ENCODE measurements at places on chromosomes 6 and 20.
A peak's percentile ranks its signal among the peaks of the same experiment; 100 is the strongest.

GRCh38 chr20:44166477-44166876 is 20.5 kb downstream of the JPH2 start:
- H3K27me3 ChIP-seq: peaks cover 5% of the 10 kb centered on the region
- H3K36me3 ChIP-seq: no peaks in the 10 kb centered on the region
- H3K27ac ChIP-seq: no peak overlapping the region
- H3K4me1 ChIP-seq: peaks cover 34% of the 10 kb centered on the region
- H3K4me3 ChIP-seq: no peak overlapping the region
- no peak for DNase-seq

- no peak overlapping the region for H3K4me3 ChIP-seq
- no peaks in the 10 kb centered on the region for H3K27me3 ChIP-seq
- H3K4me1 ChIP-seq: peaks cover 6% of the 10 kb centered on the region
- no peak for DNase-seq
Measured at GRCh38 chr20:48017509-48017908, 232.2 kb upstream of the SULF2 start.

DNA sequence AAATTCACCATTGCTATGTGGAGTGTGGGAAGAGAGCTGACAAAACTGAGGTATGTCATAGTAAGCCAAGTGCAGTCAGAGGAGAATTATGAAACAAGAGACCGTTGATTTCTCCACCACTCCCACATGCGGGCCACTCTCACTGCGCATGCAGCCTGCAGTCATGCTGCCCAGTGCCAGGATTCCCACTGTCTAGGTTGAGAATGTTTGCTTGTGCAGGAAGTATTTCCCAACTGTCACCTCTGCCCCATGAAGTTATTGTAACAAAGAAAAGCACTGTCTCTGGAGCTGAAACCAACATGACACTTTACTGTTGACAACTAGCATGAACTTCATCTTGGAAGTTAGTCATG is 18.7 kb upstream of the SFT2D1 start:
- DNase-seq: no peak
- peaks cover 11% of the 10 kb centered on the region for H3K4me1 ChIP-seq
- H3K4me3 ChIP-seq: no peak overlapping the region
- H3K27ac ChIP-seq: no peak overlapping the region
- H3K27me3 ChIP-seq: peaks cover 1% of the 10 kb centered on the region

- H3K27me3 ChIP-seq: no peaks in the 10 kb centered on the region
- H3K27ac ChIP-seq: no peak overlapping the region
- no peaks in the 10 kb centered on the region for H3K4me1 ChIP-seq
- no peak for DNase-seq
- no peak overlapping the region for H3K4me3 ChIP-seq
- no peaks in the 10 kb centered on the region for H3K36me3 ChIP-seq
Measured at GRCh38 chr20:63097336-63097831, 90.6 kb upstream of the BHLHE23 start.

DNA sequence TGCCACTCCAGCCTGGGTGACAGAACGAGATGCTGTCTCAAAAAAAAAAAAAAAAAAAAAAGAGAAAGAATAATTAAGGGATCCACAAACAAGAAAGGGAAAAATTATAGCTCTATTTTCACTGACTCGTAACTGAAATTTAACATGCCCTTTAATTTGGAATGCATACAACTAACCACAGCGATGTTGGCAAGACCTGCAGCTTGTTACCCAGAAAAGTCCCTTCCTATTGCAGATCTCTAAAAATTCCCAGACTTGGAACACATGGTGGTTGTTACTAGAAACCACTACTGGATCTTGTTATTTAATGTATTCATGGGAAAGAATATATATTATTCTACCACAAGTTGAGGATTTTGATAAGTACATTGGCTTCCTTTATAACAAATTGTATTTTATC is 27.8 kb upstream of the SMIM28 start:
- H3K27ac ChIP-seq: no peak overlapping the region
- H3K4me1 ChIP-seq: no peaks in the 10 kb centered on the region
- no peaks in the 10 kb centered on the region for H3K27me3 ChIP-seq

DNA sequence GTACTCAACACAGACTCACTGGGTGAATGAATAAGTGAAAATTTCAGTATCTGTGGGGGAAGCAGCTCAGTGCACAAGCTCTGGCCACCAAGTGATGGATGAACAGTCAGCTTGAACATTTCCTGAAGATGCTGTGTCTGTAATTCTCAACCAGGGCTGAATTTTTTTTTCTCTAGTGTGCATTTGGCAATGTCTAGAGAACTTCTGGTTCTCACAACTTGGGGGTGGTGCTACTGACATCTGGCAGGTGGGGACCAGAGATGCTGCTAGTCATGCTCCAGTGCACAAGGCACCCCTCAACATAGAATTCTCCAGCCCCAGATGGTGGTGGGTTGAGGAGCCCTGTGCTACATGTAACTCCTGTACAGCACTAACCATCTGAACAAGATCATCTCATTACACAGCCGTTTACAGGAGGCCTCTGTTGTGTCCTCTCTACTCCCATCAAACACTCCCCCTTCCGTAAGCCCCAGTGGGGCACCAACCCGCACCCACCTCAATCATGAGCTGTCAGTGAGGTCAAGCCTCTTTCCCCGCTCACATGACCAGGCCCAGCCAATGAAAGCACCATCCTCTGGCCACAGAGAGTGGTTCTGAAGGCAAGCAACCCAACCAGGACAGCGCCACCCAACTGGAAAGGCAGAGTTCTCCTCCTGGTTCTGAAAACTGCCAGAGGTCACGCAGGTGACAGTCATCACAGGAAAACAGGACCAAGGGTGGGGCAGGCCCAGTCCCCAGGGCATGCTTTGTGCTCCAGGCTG is 103.9 kb upstream of the PMEPA1 start:
- H3K4me1 ChIP-seq: peaks cover 16% of the 10 kb centered on the region
- H3K27ac ChIP-seq: no peak overlapping the region
- H3K36me3 ChIP-seq: no peaks in the 10 kb centered on the region
- peaks cover 8% of the 10 kb centered on the region for H3K27me3 ChIP-seq
- H3K4me3 ChIP-seq: no peak overlapping the region
- no peak for DNase-seq

DNA sequence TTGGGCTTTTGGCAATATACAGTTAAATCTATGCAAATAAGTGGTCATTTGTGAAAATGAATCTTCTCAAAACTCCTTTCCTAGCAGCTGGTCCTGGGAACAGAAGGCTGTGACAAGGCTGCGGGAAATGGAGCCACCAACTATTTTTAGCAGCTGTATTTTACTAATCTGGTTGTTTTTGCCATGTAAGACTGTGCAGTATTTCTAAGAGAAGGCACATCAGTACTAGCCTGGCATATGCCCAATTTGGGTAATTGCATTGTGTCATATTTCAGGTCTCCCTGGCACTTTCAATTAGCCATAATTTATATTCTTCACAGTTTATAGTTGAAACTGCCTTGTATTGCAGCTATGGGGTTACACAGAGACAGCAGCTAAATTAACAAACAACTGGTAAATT is 109.6 kb downstream of the MANEA start:
- no peaks in the 10 kb centered on the region for H3K36me3 ChIP-seq
- no peak for DNase-seq
- H3K27ac ChIP-seq: no peak overlapping the region
- H3K27me3 ChIP-seq: peaks cover 1% of the 10 kb centered on the region

DNA sequence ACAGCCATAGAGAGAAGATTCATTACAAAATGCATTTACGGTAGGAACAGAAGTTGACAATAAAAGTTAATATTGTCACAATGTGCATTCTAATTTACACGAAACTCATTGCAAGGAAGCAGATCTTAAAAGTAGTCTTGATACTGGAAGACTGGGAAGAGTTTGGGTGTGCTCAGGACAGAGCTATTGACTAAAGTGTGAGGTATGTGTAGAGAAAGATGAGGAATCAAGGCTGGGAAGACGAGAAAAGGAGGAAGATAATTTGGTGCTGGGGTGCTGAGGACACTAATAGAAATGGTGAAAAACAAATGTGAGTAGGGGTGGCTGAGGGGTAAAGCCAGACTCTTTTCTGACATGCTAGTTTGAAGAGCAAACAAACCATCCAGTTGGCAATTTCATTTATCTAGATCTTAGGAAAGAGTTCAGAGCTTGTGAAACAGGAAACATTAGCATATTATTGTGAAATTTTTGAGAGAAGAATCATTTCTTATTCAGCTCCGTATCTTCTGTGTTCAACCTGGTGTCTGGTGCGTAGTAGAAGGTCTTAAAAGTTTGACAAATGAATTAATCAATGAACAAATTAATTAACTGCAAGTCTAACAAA is 72.7 kb downstream of the ELOVL4 start:
- H3K27ac ChIP-seq: no peak overlapping the region
- H3K4me3 ChIP-seq: no peak overlapping the region
- no peak for DNase-seq
- H3K36me3 ChIP-seq: no peaks in the 10 kb centered on the region
- H3K27me3 ChIP-seq: no peaks in the 10 kb centered on the region

DNA sequence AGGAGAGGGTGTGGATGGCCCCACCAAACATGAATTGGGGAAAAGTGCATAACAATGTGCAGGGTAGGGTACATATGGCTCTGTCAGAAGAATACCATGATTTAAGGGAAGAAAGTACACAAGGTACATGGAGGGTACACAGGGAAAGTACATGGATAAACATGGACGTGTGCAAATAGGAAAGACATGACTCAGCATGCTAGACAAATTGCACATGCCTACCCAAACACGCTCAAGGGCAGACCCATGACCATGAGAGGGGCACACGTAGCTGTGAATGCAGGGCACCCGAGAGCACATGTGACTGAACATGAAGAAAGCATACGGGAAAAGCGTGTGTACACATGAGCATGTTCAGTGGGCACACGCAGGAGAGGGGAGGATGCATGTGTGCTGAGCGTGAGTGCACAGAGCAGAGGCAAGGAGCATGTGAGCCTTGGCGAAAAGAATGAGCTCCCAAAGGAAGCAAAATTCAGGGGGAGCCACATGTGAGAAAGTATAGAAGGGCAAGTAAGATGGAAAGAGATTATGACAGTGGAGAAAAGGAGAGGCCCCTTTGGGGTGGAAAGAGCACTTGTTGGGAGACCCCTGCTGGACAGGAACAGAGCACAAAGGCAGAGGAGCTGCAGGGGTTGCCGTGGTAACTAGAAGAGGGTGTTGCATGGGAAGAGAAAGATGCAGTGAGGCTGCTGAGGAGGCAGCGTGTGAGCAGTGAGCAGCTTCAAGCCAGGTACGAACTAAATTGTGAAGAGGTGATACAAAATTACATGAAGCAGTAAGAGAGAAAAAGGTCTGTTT is 17.8 kb downstream of the OR2H2 start:
- H3K4me3 ChIP-seq: peak overlapping the region; percentile 47
- H3K36me3 ChIP-seq: peaks cover 60% of the 10 kb centered on the region
- peak; percentile 34 for DNase-seq
- H3K27me3 ChIP-seq: peaks cover 15% of the 10 kb centered on the region
- H3K4me1 ChIP-seq: peaks cover 45% of the 10 kb centered on the region
- H3K27ac ChIP-seq: peak overlapping the region; percentile 44

- peaks cover 2% of the 10 kb centered on the region for H3K27me3 ChIP-seq
- H3K36me3 ChIP-seq: peaks cover 24% of the 10 kb centered on the region
- H3K4me1 ChIP-seq: no peaks in the 10 kb centered on the region
- H3K27ac ChIP-seq: no peak overlapping the region
Measured at GRCh38 chr20:62293111-62293784, 9.5 kb upstream of the ADRM1 start.

GRCh38 chr6:34021554-34022190 is 124.2 kb downstream of the GRM4 start:
- H3K27me3 ChIP-seq: peaks cover 5% of the 10 kb centered on the region
- no peak for DNase-seq
- H3K36me3 ChIP-seq: peaks cover 4% of the 10 kb centered on the region
- no peak overlapping the region for H3K4me3 ChIP-seq
- no peak overlapping the region for H3K27ac ChIP-seq

DNA sequence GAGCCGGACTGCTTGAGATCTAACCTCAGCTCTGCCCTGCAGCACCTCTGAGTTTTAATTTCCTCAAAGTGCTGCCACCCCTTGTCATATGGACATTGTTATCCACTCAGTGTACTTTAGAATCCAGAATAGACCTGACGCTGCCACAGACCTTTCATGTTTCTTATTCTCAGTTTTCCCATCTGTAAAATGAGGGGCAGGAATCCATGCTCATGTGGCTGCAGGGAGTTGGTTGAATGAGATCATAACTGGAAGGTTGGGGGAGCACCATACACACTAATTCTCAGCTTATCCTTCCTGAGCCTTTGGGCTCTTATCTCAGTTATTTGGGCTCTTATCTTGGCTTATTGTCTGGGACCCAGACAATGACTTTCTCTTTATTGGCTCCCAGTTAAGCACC is 2.3 kb downstream of the PABPC1L start:
- DNase-seq: no peak
- no peak overlapping the region for H3K4me3 ChIP-seq
- H3K4me1 ChIP-seq: peaks cover 11% of the 10 kb centered on the region
- H3K27ac ChIP-seq: no peak overlapping the region
- H3K36me3 ChIP-seq: peaks cover 16% of the 10 kb centered on the region

DNA sequence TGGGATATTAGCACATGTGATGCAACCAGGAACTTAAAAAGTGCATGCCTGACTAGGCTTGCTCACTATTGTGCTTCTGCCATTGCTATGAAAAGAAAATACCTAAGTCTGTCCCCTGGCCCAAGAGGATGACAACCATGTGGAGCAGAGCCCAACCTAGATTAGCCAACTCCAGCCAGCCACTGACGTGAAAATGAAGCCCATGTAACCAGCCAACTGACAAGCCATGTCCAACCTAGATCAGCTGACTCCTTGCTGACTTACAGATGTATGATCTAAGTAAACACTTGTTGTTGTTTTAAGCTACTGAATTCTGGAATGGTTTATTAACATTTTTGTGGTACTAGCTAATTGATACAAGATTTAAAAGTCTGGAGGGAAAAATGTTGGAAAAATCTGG is 47.5 kb downstream of the PIGU start:
- H3K27ac ChIP-seq: no peak overlapping the region
- no peak for DNase-seq
- no peaks in the 10 kb centered on the region for H3K4me1 ChIP-seq
- no peak overlapping the region for H3K4me3 ChIP-seq

- H3K4me3 ChIP-seq: no peak overlapping the region
- peaks cover 1% of the 10 kb centered on the region for H3K27me3 ChIP-seq
- H3K4me1 ChIP-seq: peaks cover 9% of the 10 kb centered on the region
- no peak for DNase-seq
Measured at GRCh38 chr6:107657373-107657754, 166.7 kb downstream of the SCML4 start.

All from endothelial cell (in vitro differentiated cells).